ENCODE measurements at places on chromosomes 4 and X. TPM values are rescaled to one million over a fixed set of nuclear protein-coding genes. Genes with fewer than 3 reads are reported as not detected.

- DNase-seq: no peak
Measured at GRCh38 chr4:92339676-92340075, 35.9 kb downstream of the GRID2 start.

DNA sequence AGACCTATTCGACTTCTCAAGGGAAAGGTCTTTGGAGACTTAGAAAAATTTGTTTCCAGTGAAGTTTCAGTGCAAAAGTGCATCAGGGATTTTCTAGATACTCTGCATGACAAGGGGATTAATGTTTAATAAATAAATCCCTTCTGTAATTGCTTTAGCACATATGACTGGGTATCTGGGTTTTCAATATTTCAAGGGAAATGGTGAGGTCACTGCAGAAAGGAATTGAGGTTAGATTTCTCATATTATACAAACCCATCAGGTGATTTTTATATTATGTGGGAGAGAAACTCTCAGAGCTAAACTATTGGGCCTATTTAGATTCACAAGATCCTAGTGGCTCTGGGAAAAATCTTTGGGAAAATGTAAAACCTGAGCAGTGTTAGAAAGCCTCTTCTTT is 48.3 kb upstream of the SLC4A4 start:
- no peak for DNase-seq

- DNase-seq: no peak
Measured at GRCh38 chr4:145276050-145276449, 95.7 kb upstream of the OTUD4 start.

- peak; percentile 29 for DNase-seq
Measured at GRCh38 chr4:3306450-3306849, 13.6 kb downstream of the RGS12 start.

DNA sequence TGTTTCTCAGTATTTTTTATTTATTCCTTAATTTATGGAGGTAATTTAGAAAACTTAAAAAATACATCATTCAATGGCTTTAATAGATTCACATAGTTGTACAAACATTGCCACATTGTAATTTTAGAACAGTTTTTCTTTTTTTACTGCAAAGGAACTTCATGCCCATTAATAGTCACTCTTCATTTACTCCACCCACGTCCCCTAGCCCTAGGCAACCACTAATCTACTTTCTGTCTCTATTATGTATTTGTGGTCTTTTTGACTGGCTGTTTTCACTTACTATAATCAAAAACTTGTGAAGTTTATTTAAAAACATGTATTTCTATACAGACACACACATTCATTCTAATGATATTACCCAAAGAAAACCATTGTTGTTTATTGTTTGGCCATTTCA is 664.8 kb downstream of the GRID2 start:
- DNase-seq: no peak

WDR45 gene
- total RNA-seq: 67.4 TPM

DNA sequence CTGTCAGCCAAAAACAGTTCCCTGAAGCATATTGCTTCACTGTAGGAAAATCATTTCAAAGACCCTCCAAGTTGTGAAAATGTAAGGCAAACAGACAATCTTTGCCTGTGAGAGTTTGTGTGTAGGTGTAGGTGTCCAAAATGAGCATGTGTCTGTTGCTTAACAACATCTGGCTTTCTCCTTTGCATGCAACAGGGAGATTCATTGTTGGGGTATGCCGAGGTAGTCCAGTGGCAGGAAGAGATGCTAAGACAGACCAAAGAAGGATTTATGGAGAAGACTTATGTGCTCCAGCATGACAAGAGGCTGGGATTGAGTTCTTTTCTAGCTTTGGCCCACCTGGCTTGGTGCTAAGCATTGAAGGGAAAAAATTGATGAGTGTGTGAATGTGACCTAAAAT is 29.8 kb upstream of the SMAD1 start:
- DNase-seq: no peak
